Activated T-cell treated with anti-CD3 and anti-CD28 coated beads, Interleukin-2, amount 50 U/mL, for 24 hours (primary cell): ENCODE measurements at places on chromosomes 7 and 10.

- no peak for DNase-seq
These were observed 69.9 kb upstream of the GTF2I start for GRCh38 chr7:74587435-74588126.

DNA sequence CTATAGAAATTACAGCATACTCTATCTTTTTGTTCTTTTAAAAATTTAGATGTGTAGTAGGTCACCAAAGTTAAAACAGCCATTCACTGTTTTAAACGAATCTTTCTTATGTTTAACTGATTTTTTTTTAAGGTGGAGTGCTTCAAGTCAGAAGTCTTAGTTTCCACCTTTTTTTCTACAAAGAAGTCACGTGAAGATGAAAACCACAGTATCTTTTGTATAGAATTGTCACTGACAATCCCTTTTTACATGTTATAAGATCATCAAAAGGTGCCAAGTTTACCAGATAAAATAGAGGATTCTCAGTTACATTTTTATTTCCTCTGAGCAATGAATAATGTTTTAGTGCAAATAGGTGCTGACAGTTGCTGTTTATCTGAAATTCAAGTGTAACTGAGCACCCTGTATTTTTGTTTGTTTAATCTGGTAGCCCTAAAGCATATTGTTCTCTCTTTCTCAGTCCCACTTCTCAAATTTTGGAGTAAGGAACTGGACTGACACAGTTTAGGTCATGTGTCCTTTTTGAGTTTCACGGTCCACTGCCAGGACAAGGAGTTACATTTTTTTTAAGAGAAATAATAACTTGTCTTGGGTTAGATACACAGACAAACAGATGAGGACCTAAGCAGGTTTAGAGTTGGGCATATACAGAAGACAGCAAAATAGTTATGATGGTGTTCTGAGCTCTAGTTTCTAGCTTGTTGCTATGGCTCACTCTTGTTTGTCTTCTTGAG lies 233.2 kb upstream of the MBL2 start:
- DNase-seq: no peak

GRCh38 chr10:23035569-23035968 lies 59.8 kb upstream of the MSRB2 start:
- no peak for DNase-seq

DNA sequence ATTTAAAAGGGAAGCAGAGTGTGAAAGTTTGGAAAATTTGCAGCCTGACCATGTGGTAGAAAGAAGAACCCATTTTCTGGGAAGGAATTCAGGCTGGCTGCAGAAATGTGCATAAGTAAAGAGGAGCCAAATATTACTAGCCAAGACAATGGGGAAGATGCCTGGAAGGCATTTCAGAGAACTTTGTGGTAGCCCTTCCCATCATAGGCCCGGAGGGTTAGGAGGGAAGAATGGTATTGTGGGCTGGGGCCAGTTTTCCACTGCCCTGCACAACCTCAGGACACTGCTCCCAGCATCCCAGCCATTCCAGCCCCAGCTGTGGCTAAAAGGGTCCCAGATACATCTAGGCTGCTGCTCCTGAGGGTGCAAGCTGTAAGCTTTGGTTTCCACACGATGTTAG lies 278.5 kb upstream of the BMPER start:
- DNase-seq: no peak

GRCh38 chr7:46072722-46073121 lies 151.7 kb upstream of the IGFBP3 start:
- DNase-seq: no peak

DNA sequence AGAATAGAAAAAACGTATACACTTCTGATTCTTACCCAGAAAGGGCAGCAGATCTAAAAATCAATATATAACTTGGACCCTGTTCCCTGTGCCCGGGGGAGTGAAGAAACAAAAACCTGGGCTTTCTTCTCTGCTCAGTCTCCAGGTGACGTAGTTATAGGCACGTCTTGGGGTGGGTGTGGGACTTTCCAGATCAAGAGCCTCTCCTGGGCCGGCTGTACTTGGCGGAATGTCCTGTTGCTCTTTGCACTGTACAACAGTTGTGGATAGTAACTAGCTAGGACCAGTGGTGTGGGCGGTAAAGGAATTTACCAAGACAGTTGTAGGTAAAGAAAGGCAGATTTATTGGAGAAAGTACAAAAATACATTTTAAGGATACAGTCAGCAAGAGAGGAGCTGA lies 40.4 kb upstream of the STEAP4 start:
- DNase-seq: no peak

GRCh38 chr7:20351901-20352300 lies 21.2 kb downstream of the ITGB8 start:
- no peak for DNase-seq

- DNase-seq: no peak
These were observed 321.4 kb downstream of the CDK14 start for GRCh38 chr7:90917539-90917938.

- DNase-seq: no peak
These were observed 2.7 kb downstream of the CYP3A5 start for GRCh38 chr7:99677013-99677647.

DNA sequence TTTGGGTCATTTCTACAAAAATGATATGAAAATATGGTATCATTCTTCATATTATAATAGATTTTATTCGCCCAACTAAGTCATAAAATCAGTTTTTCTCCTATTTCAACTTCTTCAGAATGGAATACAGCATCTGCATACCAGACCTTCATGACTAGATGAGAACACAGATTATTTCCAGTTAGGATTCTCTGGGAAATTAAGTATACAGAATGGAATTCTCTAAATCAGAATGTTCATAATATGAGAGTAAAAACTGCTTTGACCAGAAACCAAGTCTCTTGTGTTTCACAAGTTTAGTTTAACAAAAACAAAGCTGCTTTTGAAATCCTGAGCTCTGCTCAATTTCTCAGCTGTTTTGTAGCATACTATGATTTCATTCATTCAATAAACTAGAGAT lies 160.3 kb upstream of the SEMA3A start:
- DNase-seq: no peak

- no peak for DNase-seq
These were observed 266.5 kb upstream of the NPY start for GRCh38 chr7:24017519-24017918.

DNA sequence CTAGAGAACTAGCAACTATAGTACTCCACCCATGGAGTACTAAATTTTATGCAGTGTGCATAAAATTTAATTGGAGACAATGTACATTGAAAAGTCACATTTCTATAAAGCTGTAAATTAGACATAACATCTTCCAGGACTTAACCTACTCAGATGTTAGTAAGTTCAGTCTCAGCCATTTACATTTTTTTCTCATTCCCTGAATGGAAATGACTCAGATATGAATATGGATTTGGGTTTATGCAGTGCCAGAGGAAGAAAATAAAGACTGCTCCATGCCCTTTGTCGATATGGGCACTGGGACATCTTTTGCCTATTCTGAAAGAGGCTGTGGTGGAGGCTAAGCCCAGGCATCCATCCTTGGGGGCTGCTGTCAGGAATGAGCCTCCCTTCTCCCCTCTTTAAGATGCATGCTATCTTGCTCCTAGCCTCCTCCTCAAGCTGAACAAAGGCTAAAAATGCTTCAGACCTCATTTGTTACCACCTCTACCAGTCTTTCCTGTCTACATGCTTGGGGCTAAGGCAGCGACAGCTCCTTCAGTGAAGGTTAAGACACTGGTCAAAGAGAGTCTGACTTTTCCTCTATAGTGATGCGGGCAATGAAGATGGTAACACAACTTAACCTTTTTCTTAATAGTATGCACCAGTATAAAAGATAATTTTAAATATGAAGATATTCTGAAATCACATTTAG lies 486.8 kb upstream of the ANKRD30A start:
- no peak for DNase-seq

GRCh38 chr7:83413831-83414230 lies 235.1 kb downstream of the SEMA3E start:
- no peak for DNase-seq

DNA sequence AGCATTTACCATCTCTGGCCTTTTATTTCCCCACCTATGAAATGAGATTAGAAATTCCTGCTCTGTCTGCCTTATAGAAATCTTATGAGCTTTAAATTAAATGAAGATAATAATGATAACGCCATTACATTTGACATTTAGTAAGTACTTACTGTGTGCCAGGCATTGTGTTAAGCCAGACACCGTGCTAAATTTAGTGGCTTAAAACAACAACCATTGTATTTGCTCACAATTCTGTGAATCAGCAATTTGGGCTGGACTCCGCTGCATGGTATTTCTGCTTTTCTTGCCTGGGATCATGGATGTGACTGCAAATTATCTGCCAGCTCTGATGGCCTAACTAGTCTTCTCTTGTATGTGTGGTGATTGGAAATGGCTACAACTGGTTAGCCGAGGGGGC lies 56.4 kb upstream of the CCDC6 start:
- DNase-seq: no peak
